ENCODE measurements at places on chromosomes 3 and 15. TPM values are rescaled to one million over a fixed set of nuclear protein-coding genes. Genes with fewer than 3 reads are reported as not detected.

C3orf85 gene
- not detected for total RNA-seq

GLDN gene
- total RNA-seq: 5.1 TPM

CLEC3B gene
- total RNA-seq: 109 TPM

TPRG1 gene
- 0.49 TPM for total RNA-seq

NR2F2 gene
- 27.2 TPM for total RNA-seq

TGM5 gene
- 0.38 TPM for total RNA-seq

C3orf80 gene
- total RNA-seq: 0.66 TPM

CCR3 gene
- not detected for total RNA-seq

All from camera-type eye (tissue), 1 donor.